ENCODE measurements at places on chromosomes 5 and 9.
A peak's percentile ranks its signal among the peaks of the same experiment; 100 is the strongest.

DNA sequence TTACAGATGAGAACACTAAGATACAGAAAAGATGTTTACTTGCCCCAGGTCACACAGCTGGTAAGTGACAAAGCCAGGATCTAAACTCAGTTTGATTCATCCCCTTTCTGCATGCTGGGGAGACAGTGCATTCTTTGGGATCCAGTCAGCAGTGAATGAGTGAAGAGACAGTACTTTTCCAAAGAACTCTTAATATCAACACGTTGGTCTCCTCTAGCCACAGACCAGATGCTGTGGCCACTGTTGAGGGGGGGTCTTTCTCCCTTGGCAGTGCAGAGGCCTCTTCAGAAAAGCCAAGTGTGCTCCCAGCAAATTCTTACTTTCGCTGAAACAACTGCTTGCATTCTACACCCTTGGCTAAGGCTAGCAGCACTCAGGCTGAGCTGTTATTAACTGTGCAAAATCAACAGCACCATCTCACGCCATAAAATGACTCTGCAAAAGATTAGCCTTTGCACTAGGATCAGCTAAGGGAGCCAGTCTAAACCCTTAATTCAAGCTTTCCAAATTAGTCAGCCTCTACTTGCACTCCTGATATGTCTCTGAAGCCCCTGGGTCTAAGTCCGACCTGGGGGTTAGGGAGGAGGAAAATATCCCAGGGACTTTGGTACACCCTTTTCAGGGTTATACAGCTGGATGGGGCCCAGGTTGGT lies 4.8 kb upstream of the TMEM171 start:
- no peak for DNase-seq

- no peak for DNase-seq
Observed at GRCh38 chr9:129282731-129283211, 104.7 kb upstream of the IER5L start.

- DNase-seq = no peak
Observed at GRCh38 chr5:77181173-77181572, 29.3 kb upstream of the PDE8B start.

DNA sequence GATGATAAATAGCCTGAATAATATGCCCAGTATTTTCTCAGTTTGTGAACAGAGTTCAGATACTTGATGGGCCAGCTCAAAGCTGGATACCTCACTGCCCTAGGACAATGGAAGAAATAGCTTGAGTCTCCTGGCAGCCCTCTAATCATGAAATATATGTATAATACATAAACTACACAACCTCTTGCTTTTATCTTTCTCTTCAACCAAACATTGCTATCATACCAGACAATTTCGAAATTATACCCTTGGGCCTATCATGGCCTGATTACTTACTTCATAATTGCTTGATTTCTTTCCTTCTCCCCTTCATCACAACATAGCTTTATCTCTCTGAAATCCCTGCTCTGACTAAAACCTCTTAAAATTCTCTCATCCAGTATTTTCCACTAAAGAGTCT lies 1144.9 kb upstream of the C9orf72 start:
- no peak for DNase-seq

DNA sequence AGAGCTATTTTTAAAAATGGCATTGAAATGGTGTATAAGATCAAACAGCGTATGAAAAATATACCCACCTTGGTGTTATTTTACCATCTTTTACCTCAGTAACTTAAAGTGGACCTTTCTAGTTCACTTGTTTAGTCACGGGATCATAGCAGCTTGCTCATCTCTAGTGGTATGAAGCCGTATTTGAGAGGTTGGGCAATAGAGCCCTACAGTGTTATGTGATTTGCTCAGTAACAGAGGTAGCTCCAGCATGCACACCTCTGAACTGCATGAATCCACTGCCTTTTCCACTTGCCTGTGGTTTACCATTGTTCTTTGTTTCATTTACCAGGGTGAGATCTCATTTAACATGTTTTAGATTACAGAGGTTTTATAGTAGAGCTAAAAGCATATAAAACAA lies 134.4 kb downstream of the ATG10 start:
- no peak for DNase-seq

- no peak for DNase-seq
Observed at GRCh38 chr5:175680020-175680419, 22.1 kb downstream of the HRH2 start.

DNA sequence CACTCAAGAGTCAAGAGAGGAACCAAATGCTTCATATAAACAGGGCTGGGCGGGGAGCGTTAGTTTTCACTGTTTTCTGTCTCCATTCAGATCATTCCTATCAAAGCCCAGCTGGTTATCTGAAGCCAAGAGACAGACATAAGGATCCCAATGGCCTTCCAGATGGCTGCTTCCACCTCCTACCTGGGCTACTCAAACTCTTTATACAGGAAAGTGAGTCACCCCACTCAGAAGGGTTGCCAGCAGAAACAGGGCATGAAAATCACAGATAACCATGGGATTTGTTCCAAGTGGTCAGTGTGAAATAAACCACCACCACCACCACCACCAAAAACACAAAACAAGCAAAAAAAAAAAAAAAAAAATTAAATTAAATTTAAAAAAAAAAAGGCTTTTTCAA lies 5.5 kb downstream of the PRSS3 start:
- DNase-seq = peak; percentile 48
